ENCODE measurements at places on chromosomes 3 and 15.

DNA sequence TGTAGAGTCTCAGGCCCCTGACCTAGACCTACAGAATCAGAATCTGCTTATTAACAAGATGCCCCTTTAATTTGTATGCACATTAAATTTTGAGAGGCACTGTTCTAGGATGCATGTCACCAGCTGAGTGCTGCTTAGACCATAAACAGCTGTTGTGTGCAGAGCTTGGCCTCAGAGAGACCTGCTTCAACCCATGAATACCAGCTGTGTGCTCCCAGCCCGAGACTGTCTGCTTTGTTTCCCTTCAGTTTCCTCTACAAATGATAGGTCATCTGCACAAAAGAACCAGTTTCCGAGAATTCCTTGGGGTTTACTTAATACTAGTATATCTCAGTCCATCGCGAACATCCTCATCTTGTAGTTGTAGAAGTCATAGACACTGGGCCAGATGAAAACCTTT is 158.5 kb upstream of the PFN2 start:
- DNase-seq = no peak

DNA sequence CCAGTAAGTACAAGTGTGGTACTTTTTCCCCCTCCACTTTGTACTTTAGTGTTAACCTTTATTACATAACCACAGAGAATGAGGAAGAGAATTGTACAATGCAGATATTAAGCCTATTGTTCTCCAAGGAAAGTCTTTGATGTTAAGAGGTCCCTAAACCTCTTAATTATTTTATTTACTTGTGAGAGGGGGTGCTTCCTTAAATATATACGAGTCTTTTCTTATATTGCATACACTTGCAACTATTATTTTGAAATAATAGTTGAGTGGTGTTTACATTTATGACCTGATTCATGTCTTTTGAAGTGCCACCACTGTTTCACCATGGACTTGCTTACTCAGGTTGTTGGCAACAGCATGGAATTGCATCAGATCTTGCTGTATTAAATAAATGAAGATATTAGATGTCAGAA is 10.1 kb downstream of the USP3 start:
- no peak for DNase-seq

DNA sequence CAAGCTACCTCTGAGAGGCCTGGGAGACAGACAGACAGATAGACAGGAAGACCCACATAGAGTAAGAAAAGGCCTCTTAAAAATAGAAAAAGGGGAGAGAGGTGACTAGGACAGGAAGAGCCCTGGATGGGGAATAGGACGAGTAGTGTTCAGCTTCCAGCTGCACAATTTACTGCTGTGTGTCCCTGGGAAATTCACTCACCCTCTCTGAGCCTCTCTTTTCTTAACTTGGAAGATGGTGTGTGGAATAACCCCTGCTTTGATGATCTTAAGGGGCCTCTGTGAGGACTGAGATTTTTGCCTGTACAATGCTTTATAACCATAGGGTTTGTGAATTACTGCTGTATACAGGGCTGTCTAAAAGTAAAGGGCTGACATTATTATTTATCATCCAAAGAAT is 37.5 kb downstream of the FEM1B start:
- no peak for DNase-seq

- no peak for DNase-seq
Observed at GRCh38 chr3:172522871-172523818, at the start of gene TNFSF10. TNFSF10 (minus strand) TSS chr3:172523430; CDS start chr3:172523384, 46 bp downstream.

GRCh38 chr3:100319951-100320350 is 14.6 kb upstream of the NIT2 start:
- DNase-seq = no peak

- no peak for DNase-seq
Observed at GRCh38 chr3:180306691-180307090, 270.0 kb upstream of the PEX5L start.

- DNase-seq = no peak
Observed at GRCh38 chr15:35616498-35617271, 70.7 kb upstream of the DPH6 start.

DNA sequence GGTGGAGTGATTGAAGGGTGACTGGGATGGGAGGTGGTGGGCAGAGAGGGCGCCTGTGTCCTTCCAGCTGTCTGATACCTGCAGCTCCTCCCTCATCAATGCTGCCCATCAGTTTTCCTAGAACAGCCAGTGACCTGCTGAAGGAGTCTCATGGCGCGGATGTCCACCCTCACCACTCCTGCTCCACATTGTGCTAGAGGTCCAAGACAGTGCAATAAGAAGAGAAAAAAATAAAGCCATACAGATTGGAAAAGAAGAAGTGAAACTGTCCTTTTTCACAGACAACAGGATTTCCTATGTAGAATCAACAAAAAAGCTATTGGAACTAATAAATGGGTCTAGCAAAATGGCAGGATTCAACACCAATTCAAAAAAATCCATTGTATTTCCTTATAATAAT is 7.4 kb downstream of the ZDHHC19 start:
- DNase-seq = no peak

DNA sequence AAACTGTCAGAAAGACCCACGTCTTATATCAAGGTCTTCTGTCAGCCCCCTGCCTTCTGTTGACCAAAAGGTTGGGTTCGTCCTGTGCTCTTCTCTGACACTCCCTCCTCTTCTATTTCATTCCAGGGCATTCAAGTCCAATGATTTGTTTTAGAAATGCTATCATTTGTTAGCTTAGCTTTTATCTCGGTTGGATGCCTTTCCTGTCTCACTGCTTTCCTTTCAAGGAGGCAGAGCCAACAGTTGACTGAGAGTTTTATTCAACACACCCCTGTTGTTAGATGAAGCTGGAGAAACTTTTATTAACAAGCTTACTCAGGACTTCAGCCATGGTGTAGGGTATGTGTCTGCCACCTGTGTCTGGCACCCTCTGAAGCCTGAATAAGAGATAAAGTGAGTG is 112.0 kb upstream of the SLC7A14 start:
- no peak for DNase-seq

DNA sequence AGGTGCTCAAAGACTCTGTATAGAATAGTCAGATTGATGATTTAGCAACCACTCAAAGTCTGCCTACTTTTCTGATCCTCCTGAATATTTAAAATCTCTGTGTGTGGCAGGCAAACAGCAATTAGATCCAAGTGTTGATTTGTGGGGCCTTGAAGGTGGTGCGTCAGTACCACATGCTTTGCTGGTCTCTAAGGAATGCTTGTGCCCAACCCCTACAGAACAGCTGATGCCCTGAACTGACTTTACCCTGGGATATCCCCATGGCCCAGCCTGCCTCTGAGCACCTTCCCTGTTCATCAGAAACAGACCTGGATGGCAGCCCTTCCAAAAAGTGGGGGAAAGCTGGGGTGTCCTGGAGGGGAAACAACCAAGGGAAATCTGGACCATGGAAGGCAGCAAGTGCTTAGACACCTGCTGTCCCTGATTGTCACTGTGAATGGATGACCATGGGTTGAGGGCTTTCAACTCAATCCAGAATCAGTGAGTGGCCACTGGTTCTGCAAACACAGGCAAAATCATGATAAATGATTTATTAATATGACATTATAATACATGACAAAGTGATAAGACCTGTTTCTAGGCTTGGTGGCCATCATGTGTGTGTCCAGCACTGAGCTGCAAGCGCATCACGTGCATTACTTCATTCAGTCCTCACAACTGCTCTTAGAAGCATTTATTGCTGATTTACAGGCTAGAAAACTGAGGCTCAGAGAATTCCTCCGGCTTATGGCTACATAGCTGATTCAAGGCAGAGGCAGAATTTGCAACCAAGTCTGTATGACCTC is 76.1 kb upstream of the TPM1 start:
- DNase-seq = no peak

GRCh38 chr3:157445857-157446256 is 9.2 kb downstream of the PTX3 start:
- no peak for DNase-seq

GRCh38 chr3:86029590-86029989 is 961.4 kb downstream of the VGLL3 start:
- DNase-seq = no peak

GRCh38 chr15:53072077-53072476 is 281.9 kb upstream of the ONECUT1 start:
- peak; percentile 47 for DNase-seq

DNA sequence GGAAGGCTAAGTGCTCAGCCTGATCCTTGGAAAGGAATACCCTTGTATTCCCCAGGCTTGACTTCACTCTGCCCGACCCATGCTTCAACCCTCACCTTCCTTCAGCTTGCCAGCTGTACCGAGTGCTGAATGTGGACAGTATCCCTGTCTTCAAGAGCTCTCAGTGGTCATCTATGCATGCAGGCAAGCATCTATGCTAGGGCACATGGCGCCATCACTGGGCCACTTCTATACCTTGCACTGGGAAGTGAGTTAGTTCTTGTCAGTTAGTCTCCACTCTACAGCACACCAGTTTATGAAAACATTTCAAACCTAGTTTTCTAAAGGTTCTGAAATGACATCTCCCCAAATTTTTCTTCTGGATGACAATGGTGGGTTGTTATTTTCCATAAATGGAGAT is 82.0 kb upstream of the MYRIP start:
- no peak for DNase-seq

DNA sequence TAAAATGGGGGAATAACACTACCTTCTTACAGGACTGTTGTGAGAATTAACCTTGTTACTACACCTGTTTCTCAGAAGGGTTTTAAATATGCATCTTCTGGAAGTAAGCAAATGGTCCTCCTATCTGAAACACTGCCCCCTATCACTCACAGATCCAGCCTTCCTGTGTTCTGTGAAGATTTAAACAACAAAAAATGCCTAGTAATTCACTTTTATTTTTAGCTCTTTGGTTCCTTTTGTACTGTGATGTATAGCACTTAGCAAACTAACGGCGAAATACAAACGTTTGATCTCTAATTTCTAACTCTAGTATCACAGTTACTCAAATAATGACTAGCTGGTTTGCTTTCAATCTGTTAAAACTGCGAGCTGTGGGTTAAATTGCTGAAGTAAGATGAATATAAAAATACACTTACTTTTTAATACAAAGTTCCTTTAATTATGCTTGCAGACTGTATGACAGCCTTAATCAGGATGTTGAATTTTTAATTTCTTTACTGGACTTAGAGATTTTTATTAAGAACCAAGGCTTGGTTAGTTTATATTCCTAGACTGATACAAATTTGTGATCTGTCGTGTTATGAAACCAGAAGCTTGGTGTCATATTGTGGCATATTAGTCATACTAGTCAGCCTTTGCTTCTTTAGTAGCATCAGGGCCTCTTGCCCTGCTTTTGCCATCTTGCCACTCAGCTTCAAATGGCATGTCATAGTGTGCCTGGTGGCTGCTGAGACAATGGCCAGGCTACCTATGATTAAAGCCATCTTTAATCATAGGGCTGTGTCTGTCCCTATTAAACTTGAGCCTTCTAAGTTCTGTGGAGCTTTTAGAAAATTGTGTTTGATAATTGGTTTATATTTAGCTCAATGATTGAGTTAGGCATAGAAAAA is 9.2 kb downstream of the EIF3J start:
- DNase-seq = no peak

GRCh38 chr3:193053046-193053435 is 135.4 kb upstream of the MB21D2 start:
- no peak for DNase-seq

- DNase-seq = no peak
Observed at GRCh38 chr15:81118361-81118760, 15.7 kb upstream of the CFAP161 start.

GRCh38 chr3:131009698-131010097 is 16.9 kb downstream of the ASTE1 start:
- no peak for DNase-seq

- DNase-seq = no peak
Observed at GRCh38 chr3:52126036-52126435, 28.2 kb downstream of the POC1A start.

DNA sequence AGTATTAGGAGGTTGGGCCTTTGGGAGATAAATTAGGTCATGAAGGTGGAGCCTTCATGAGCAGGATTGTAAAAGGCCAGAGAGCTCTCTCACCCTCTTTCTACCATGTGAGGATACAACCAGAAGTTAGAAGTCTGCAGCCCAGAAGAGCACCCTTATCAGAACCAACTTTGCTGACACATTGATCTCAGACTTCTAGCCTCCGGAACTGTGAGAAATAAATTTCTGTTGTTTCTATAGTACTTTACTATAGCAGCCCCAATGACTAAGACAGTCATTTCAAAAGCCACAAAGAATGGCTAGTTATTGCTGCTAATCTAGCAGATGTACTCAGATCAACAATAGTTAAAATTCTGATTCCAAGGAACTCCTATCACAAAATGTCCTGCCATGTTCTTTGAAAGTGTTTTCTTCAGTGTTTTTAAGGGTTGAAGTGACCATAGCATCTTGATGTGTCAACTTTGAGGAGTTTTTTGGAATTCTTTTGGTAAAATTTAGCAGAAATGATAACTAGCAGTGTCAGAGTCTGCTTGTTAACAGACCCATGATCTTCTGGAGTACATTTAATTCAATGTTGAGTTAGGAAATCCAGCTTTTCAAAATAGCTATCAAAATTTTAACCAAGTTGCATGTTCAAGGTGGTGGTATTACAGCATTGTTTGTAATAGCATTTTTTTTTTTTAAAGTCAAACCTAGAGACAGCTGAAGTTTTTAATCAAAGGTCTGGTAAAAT is 10.3 kb downstream of the DZIP3 start:
- DNase-seq = no peak

DNA sequence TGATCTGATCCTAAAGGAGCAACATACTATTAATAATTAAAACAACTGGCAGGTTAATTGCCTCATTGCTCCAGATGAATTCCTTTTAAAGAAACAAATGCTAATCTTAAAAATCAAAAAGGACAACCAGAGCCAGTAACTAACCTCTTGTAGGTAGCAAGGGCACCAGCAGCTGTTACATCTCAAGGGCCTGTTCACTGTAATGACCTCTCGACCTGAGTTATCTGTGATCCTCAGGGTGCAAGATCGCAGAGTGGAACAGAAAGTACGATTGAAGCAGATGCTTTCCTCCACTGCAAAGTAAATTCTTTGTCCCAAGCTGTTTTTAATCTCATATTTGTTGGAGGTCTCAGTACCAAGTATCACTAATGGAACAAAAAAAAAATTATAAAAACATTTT is 11.4 kb downstream of the PLSCR5 start:
- DNase-seq = no peak

- DNase-seq = no peak
Observed at GRCh38 chr15:93052090-93052879, 36.7 kb downstream of the RGMA start.

GRCh38 chr3:191985691-191986090 is 524.7 kb downstream of the PYDC2 start:
- no peak for DNase-seq

DNA sequence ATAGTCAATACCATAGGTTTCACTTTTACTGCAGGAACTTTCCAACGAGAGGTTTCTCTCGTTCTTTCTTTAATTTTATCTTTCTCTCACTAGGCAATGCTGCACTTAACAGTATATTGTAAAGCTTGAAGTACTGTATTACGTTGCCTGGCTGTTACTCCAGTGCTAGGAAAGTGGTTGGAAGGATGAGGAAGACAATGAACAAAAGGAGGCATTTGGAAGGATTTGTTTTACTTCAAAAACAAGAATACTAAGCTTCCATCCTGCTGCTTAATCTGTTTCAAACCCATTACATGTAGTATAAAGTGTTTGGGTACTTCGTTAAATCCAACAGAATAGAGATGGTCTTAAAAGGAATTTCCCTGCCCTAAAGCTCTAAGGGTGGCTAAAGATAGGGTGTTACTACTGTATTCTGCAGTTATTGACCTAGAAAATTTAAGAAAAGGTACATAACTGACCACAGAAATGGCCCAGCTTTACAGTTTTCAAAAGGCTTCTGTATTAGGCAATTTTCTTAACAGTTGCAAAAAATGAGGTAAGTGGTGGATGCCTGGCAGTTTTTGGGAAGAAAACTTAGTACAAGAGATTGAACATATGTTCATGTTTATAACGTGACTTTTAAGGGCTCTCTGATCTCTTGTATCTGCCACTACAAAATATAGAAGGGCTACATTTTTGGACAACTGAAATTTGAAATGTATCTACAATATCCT is 785 bp upstream of the IFT57 start:
- DNase-seq = no peak
